T-helper 17 cell (primary cell): ENCODE measurements at places on chromosomes 11 and 22.

DNA sequence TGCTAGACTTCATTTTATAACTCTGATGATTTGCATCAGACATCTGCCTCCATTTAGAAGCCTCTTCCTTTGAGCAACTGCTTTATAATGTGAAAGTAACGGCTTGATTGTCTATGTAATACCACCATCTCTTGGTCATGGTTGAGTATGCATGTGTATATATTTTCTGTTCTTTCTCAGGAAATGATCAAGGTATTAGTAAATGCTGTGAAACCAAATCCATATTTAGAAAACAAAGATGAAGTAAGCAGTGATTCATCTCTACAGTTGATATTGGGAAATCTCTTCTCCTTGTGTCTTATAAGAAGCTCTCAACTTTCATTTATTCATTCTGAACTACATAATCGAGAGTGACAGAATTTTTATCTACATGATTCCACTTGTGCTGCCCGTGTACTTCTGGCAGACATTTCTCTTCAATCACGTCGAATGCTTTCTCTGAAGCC is 104.6 kb upstream of the ANO3 start:
- H3K4me3 ChIP-seq, result no peak overlapping the region
- DNase-seq, result no peak
- H3K27ac ChIP-seq, result no peak overlapping the region
- H3K4me1 ChIP-seq, result no peaks in the 10 kb centered on the region
- H3K27me3 ChIP-seq, result no peaks in the 10 kb centered on the region

DNA sequence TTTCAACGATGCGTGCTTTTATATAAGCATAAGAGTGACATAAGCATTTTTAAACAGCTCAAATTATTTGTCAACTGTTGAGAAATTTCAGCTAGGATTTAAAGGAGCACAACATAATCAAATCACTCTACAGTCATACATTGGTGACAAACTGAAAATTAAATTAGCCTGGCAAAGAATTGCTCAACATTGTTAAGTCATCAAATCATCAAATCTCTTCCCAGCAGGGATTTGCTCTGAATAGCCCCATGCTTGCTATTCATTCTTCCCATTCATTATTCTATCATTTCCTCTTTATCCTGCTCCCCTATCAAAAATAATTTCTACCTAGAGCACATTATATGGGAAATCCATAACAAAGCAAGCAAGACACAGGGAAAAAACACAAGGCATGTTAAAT is 198.7 kb upstream of the LUZP2 start:
- no peaks in the 10 kb centered on the region for H3K4me1 ChIP-seq
- no peak for DNase-seq

- no peaks in the 10 kb centered on the region for H3K4me1 ChIP-seq
- no peak for DNase-seq
- no peaks in the 10 kb centered on the region for H3K27me3 ChIP-seq
- H3K27ac ChIP-seq, result no peak overlapping the region
- H3K36me3 ChIP-seq, result no peaks in the 10 kb centered on the region
Measured at GRCh38 chr11:1107316-1108245, 32.9 kb downstream of the MUC2 start.

GRCh38 chr22:48210198-48210580 is 1447.7 kb downstream of the TBC1D22A start:
- H3K4me3 ChIP-seq, result no peak overlapping the region
- no peak overlapping the region for H3K27ac ChIP-seq
- H3K27me3 ChIP-seq, result peaks cover 5% of the 10 kb centered on the region
- no peaks in the 10 kb centered on the region for H3K36me3 ChIP-seq
- DNase-seq, result no peak

GRCh38 chr11:47415091-47415854 is 6.9 kb downstream of the SLC39A13 start:
- no peaks in the 10 kb centered on the region for H3K27me3 ChIP-seq
- H3K4me3 ChIP-seq, result no peak overlapping the region
- peaks cover 8% of the 10 kb centered on the region for H3K4me1 ChIP-seq
- H3K27ac ChIP-seq, result no peak overlapping the region

- peak overlapping the region; percentile 37 for H3K27ac ChIP-seq
- DNase-seq, result peak; percentile 77
- peak overlapping the region; percentile 86 for H3K4me3 ChIP-seq
- H3K4me1 ChIP-seq, result peaks cover 43% of the 10 kb centered on the region
Measured at GRCh38 chr22:39661842-39662685, 91.5 kb downstream of the CACNA1I start.

- peaks cover 15% of the 10 kb centered on the region for H3K27me3 ChIP-seq
- no peak overlapping the region for H3K27ac ChIP-seq
- peaks cover 3% of the 10 kb centered on the region for H3K36me3 ChIP-seq
- H3K4me1 ChIP-seq, result peaks cover 9% of the 10 kb centered on the region
Measured at GRCh38 chr11:2074266-2074825, 64.8 kb downstream of the IGF2 start.
